ENCODE measurements at places on chromosomes 2 and 18.

- no peak for DNase-seq
These were observed 42.2 kb upstream of the IL1RL1 start for GRCh38 chr2:102269200-102269524.

GRCh38 chr2:240565333-240566202 is 2.7 kb upstream of the RNPEPL1 start:
- DNase-seq: peak; percentile 96

DNA sequence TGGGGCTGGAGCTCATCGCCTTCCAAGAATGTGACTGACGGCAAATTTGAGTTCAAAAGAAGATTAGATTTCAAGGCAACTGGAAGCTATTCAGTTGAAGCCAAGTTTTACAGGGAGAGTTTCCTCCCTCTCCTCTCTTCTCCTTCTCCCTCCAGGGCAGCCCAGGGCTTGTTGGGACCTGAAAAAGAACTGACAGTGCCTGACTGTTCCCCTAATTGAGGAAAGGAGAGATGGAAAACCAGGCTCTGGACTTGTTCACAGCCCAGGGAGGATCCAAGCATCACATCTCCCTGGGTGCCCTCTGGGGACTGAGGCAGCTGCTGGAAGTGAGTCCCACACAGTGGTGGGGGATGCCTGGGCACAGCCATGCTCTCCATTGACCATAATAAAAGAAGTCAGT is 88.1 kb downstream of the THNSL2 start:
- no peak for DNase-seq

GRCh38 chr2:73718851-73719621 is 18.1 kb downstream of the TPRKB start:
- DNase-seq: no peak

DNA sequence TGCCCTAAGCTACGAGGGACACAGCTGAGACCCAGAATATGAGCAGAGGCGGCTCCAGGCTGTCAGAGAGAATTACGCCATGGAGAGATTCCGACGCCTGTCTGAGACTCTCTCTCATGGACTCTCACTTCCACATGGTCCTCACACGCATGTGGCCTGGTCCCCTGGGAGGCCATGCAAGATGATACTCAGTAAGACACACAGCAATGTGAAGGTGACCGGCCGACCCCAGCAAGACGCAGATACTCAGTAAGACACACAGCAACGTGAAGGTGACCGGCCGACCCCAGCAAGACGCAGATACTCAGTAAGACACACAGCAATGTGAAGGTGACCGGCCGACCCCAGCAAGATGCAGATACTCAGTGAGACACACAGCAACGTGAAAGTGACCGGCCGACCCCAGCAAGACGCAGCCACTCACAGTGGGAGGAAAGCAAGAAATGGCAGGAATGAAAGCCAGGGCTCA is 400.8 kb upstream of the MYT1L start:
- DNase-seq: no peak

DNA sequence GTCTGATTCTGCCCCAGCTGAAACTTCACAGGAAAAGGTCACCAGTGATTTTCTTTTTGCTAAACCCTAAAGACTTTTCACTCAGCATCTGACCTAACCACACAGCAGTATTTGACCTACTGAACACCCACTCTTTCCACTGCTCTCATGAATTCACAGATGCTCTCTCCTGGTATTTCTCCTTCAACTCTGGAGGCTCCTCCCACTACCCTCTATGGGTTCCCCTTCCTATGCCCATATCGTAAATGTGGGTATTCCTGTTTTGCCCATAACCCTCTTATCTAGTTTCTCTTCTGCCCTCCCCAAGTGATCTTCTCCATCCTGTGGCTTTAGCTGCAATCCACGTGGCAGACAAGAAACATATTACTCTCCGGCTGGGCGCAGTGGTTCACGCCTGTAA is 7.6 kb downstream of the PLEKHM3 start:
- no peak for DNase-seq

DNA sequence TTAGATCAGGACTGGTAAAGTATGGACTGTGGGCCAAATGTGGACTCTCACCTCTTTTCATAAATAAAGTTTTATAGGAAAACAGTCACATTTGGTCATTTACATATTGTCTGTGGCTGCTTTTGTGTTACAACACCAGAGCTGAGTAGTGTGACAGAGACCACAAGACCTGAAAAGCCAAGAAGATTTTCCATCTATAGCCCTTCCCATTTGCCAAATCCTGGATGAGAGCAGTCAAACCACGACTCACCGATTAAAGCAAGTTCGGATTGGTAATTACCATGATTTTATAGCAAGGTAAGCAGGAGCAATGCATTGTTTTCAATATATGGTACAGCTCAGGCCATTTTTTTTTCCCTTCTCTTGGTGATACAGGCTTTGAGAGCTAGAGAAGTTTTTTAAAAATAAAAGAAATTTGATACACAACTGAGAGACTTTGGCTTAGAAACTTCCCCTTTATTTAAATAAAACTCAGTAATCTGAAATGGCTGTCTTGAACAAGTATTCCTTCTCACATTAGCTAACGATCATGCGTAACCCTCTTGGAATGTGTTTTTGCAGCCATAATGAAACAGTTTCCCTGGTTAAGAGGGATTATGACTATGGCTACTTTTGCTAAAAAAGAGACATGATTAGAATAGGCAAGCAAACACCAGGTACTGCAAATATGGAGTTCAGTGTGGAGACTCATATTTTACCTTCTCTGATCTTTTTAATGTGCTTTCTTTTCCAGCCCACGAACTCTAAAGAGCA is 9.5 kb upstream of the MALL start:
- no peak for DNase-seq

DNA sequence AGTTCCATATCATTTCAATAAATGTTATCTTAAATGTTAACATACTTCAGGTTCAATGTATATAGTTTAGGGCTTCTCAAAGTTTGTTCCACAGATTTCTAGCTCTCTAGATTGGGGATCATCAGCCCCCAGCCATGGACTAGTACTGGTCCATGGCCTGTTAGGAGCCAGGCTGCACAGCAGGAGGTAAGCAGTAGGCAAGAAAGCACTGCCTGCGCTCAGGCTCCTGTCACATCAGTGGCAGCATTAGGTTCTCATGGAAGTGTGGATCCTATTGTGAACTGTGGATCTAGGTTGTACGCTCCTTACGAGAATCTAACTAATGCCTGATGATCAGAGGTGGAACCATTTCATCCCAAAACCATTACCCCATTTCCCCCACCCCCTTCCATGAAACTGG is 531.1 kb downstream of the PARD3B start:
- DNase-seq: no peak
